ENCODE measurements at places on chromosomes 16 and 17.

GRCh38 chr17:74369221-74369620, 1.9 kb downstream of the GPR142 start:
- no peak for DNase-seq

DNA sequence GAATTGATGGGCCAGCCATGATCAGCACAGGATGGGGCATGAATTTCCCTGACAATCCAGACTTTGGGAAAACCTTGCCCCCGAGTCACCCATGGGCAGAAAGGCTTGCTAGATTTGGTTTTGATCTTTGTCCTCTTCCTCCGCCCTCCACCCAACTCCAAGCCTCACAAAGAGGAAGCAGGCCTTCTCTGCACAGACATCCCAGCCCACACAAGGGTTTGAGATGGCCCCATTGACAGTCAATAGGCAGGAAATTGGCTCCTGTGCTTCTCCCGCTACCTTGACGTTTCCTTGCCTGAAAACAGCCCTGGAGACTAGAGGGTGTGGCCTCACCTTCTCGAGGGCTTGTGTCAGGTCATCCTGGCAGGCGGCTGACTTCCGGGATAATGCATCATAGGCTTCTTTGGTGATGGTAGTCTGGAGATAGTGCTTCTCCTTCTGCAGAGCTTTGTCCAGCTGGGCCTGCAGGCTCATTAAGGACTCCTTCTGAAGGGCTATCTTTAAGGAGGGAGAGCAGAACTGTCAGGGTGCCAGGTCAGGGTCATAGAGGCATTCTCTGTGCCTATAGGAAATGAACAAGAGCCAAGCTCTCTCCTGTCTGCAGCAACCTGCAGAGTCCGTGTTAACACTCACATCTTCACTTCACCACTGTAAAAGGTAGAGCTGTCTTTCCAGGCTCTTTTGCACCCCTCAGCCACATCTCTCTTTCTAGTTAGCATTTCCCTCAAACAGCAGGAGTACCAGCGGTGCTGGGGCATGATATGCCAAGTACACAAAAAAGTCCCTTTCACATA, 32.2 kb downstream of the DHX38 start:
- DNase-seq = no peak

- DNase-seq = no peak
These were observed 27.2 kb upstream of the ITGAX start for GRCh38 chr16:31327646-31328225.

DNA sequence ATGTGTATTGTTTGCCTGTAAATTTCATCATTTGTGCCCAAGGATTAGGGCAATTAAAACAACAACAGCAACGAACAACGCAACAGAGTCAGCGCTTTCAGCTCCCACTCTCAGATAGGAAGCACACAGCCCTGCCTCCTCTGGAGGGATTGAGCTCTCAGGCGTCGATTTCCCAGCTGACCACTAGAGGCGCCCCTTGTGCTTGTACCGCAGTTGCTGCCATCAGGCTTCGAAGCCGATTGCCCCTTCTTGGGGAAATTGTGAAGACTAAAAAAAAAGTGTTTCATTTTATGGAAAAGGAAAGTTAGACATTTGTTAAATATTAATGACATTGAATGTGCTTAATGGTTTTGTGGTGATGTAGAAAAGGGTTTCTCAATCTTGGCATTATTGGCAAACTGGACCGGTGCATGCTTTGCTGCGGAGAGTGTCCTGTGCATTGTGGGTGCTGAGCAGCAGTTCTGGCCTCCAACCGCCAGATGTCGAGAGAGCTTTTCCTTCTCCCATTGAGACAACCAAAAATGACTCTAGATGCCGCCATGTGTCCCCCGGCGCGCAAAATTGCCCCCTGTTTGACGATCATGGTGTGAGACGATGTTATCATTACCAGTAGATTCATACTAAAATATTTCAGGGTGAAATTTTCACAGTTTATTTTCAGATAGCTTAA, 650.4 kb upstream of the RBFOX1 start:
- no peak for DNase-seq

DNA sequence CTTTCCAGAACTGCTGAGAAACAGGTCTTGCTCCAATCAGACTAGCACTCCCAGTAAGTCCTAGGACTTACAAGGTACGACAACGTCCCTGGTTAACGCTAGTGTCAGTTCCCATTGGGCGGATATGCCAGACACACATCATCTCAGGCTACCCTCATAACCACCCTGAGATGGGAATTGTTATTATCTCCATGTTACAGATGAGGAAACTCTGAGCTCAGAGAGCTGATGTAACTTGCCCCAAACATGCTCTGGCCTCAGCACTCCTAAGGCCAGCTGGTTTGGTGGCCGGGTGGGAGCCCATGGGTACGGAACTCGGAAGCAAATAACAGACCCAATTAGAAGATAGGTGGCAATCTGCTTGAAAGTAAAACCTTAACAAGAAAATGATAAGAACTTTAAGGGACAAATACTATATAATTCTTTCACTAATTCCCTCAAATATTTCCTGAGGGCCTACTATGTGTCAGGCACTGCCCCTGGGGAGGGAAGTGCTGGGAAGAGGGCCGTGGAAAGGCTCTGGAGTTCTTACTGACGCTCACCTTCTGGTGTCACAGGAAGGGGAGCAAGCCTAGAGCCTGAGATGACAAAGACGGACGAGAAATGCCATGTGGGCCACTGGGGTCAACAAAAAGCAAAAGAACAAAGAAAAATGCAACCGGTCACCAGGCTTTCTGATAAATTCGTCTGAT, 6.9 kb downstream of the CREBBP start:
- DNase-seq = peak; percentile 40

- no peak for DNase-seq
These were observed 17.7 kb upstream of the STH start for GRCh38 chr17:45981306-45981705.

- DNase-seq = no peak
These were observed 69.9 kb downstream of the IRX3 start for GRCh38 chr16:54216688-54217087.

DNA sequence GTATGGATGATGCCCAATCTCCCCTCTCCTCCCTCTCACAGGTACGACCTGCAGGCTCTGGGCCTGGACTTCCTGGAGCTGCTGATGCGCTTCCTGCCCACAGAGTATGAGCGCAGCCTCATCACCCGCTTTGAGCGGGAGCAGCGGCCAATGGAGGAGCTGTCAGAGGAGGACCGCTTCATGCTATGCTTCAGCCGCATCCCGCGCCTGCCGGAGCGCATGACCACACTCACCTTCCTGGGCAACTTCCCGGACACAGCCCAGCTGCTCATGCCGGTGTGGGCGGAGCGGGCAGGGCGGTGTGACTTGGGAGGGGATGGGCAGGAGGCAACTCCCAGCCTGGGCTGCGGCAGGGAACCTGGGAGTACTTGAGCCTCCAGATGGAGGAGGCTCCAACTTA, 18.1 kb downstream of the SPATA32 start:
- DNase-seq = no peak

GRCh38 chr16:81623365-81624102, 155.6 kb upstream of the PLCG2 start:
- DNase-seq = peak; percentile 86

DNA sequence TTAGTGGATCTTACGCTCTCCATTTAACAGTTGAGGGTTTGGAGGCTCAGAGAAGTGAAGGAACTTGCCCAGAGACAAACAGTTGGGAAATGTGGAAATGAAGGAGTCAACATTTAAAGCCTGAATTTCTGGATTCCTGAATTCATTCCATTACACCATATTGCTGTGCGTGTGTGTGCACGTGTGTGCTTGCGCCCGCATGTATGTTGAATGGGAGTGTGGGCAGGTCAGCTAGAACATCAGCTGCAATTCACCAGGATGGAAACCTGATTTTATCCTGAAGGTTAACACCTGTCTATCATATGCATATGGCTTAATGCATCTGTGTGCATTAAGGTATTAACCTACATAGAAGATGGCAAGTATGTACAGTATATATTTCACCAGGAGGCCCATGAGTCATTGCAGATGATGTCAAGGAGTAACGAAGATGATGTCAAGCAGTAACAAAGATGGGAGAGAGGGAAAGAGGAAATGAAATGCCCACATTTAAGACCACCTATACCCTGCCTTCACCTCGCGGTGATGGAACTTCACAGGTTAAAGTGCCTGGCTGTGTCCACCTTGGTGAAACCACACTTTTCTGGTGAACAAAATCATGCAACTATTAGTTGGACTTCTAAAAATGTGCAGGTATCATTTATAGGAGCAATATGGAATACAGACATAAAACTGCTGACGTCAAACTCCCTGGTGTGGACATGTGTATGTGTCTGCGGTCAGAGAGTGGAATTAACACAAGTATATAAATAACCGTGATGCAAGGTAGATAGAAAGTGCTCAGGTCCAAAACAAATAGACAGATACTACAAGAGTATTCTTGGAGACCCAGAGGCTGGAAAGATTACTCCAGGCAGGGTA, 832 bp upstream of the ADAP2 start:
- DNase-seq = no peak

DNA sequence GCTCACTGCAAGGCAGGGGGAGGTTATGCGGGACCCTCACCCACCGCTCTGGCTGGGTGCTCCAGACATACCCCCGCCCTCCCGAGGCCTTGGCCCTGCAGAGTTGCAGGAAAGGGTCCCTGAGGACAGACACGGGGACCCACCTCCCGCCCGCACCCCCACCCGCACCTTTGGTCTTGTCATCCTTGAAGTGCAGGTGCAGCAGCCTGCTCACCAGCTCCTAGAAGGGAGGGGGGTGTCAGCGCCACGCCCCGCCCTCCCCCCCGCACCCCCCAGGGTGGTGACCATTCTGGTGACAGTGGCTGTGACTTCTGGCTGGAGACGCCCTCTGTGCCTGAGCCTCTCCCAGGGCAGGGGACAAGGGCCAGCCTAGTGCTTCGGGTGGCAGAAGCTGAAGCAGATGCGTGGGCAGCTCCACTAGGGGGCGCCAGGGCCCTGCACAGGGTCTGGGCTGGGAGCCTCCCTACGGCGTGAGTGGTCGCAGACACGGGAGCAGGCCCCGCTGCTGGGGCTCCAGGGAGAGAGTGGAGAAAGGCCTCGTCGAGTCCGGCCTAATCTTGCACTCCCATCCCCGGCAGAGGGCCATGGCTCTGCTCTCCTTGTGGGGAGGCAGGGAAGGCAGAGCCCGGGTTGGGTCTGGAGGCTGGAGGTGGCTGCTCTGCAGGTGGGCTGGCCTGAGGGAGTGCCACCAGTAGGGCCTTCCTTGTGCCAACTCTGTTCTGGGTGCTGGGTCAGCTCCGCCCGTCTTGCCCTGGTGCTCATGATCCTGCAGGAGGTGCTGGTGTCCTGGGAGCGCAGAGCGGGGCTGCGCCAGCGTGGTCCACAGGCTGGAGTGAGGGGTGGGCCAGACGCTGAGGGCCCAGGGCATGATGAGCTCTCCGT, 2.7 kb downstream of the CENPX start:
- peak; percentile 60 for DNase-seq

GRCh38 chr17:75922963-75923874, 17.6 kb downstream of the FBF1 start:
- DNase-seq = no peak

- no peak for DNase-seq
These were observed 23.7 kb downstream of the OR1D5 start for GRCh38 chr17:3039736-3040135.

GRCh38 chr16:88070989-88071625, 119.9 kb downstream of the BANP start:
- no peak for DNase-seq

DNA sequence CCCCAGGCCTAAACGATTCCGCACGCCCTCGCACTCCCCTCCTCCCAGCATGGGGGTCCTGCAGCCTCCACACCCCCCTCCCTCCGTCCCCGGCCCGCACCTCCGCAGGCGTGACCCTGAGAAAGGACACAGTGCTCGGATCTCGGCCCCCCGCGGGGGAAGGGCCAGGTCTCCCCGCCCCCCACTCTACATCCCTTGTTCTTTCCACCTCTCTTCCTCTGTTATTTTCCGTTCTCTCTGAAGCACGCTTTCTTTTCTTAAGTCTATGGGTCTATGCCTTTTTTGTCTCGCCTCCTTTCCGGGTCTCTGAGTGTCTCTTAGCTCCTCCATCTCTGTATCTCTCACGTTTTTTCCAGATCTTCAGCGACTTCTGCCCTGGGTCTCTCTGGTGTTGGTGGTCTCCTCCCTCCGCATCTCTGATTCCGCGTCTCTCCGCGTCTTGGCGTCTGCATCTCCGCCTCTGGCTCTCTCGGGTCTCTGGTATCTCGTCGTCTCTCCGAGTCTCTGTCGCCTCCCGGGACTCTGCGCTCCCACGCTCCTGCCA, 2.1 kb upstream of the HES7 start:
- no peak for DNase-seq

- no peak for DNase-seq
These were observed 82.4 kb downstream of the DNAH17 start for GRCh38 chr17:78494696-78495330.

GRCh38 chr17:56781906-56782305, 51.8 kb downstream of the C17orf67 start:
- no peak for DNase-seq

DNA sequence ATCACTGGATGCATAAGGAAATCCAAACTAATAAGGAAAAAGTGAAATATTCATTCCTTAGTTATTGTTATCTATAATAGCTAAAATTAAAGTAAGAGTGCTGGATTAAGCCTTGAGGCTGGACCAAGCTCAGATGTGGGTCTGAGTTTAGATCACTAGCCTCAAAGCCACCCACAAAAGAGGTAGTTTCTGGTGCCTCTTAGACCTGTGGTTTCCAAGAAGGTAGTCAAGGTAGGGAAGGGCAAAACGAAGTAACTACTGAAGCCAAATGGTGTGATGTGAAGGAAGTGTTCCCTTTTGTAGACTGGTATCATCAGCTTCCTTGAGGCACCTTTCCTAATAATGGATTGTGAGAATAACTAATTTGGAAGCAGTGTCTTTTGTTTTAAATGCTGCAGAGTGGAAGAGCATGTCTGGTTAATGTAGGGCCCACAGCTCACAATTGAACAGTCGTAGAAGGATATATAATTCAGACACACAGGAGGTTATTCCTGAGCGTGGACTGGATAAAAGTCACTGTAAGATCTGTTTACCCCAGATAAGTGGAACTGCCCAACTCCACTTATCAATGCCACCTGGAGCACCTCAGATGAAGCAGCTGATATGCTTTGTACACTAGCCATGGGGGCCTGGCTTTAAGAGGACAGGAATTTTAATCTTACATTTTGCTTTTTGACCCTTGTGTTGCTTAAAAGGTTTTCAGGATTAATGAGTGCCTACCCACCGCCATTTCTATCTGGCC, 31.7 kb upstream of the LCMT1 start:
- DNase-seq = peak; percentile 33

DNA sequence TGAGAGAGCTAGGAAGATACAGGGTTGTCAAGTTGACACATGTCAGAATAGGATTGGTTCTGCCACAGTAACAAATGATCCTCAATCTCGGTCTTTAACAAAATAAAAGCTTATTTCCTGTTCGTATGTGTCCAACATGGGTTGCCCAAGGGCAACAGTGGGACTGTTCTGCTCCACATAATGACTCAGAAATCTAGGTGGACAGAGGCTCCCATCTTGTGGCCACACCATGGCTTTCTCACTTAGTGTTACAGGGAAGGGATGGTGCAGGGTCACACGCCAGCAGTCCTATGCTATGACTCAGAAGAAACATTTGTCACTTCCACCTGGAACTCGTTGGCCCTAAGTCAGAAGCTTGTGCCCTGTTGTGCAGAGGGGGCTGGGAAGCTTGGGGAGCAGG, 364.9 kb downstream of the SNX29 start:
- no peak for DNase-seq
